ENCODE measurements at places on chromosomes 16 and 17.

GRCh38 chr17:68592682-68593641 lies 8.2 kb downstream of the FAM20A start:
- DNase-seq = no peak

- no peak for DNase-seq
These were observed 105.1 kb downstream of the CHD9 start for GRCh38 chr16:53159781-53160436.

- DNase-seq = no peak
These were observed 46.8 kb downstream of the BRIP1 start for GRCh38 chr17:61816538-61816937.

GRCh38 chr16:1645914-1646525 lies 32.1 kb upstream of the JPT2 start:
- DNase-seq = peak; percentile 36

- DNase-seq = no peak
These were observed 32.0 kb downstream of the SLC6A2 start for GRCh38 chr16:55687802-55688201.

- no peak for DNase-seq
These were observed 2.3 kb downstream of the GP1BA start for GRCh38 chr17:4934173-4934979.

DNA sequence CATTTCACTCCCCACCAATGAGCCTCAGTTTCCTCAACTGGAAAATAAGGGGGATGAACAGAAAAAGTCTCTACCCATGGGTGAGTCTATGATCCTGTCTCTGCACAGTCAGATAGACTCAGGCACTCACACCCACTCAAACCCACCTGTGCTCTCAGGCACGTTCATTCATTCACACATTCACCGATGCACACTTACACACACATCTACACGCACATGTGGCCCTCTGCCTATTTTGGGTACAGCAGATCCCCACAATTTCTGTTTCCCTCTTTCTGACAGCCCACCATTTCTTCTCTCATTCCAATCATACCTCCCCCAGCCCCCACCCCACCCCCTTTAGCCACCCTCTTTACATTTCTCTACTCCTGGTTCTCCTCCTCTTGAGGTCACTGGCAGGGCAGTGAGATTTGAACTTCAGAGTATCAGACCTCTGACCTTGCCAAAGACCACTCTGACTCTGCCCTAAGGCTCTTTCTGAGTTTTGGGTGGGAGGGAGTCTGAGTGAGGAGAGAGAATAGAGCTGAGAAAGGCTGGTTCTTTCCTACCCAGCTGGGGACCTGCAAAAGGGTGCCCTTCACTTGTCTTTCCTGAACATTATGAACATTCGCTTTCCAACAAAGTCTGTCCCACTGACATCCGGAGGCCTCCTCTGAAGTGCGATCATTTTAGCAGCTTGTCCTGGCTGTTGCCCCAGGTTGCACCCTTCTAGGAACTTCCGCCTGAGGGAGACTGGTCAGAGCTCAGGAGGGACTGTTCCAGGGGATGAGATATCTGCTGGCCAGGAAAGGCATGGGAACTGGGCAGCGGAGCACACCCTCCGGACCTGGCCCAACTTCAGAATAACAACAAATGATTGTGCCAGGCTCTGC lies 10.1 kb upstream of the COL1A1 start:
- DNase-seq = no peak
